Stimulated activated CD8-positive, alpha-beta memory T cell treated with anti-CD3 and anti-CD28 coated beads, Interleukin-7, amount 100 ng/mL, for 1 hour (primary cell): ENCODE measurements at places on chromosomes 6 and 20.

- DNase-seq, result no peak
Observed at GRCh38 chr6:168026925-168027324, 29.5 kb downstream of the KIF25 start.

- no peak for DNase-seq
Observed at GRCh38 chr6:22113026-22113766, 183.6 kb downstream of the PRL start.

DNA sequence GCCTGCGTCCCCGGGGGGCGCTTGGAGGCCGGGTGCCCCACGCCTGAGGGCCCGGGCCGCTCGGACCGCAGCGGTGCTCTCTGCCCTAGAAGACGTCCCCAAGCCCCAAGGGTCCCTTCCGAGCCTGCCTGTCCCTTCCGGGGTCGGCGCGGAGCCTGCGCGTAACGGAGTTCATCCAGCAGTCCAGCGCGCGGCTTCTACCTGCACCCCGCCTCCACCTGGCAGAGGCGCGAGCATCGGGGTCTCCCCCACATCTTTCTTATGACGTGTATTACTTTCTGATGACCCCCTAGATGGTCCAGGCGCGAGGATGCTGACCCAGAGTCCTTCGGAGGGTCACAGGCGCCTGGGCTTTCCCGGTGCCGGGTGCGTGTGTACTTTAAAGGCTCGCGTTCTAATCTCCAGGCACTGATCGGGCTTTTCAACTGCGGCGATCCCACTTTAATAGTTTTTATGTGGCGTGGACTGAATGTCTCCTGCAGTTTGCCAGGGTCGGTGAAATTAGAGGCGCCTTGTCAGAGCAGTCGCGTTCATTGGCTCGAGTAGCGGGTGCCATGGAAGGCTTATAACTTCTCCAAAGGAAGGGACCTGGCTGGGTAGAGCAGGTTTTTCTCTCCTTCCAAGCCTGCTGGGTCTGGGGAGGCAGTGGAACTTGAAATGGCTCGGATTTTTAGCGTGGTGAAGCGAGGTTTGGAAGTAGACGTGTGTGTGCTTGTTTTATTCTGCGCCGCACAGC is 912 bp downstream of the EYA4 start:
- no peak for DNase-seq

- no peak for DNase-seq
Observed at GRCh38 chr6:75201021-75201420, 4.8 kb downstream of the COL12A1 start.

DNA sequence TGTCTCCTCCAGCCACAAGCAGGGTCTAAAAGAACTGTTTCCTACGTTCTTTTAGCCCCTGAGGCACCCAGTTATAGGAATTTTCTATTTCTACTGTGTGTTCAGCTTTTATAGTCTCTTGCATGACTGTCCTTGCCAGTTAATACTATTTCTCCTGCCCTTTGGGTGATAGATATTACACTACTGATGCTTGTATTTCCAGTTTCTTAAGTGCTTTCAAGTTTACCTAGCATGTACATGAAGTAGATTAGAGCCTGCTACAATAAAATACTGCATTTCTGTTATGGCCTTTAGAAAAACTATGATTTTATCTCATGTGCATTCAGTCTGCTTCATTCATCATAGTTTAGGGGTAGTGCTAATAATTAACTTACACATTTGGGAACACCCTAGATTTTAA is 89.6 kb downstream of the FOXO3 start:
- DNase-seq, result no peak

GRCh38 chr20:49631061-49631716 is 63.3 kb upstream of the PTGIS start:
- DNase-seq, result no peak
